ENCODE measurements at places on chromosomes 3 and 15.

DNA sequence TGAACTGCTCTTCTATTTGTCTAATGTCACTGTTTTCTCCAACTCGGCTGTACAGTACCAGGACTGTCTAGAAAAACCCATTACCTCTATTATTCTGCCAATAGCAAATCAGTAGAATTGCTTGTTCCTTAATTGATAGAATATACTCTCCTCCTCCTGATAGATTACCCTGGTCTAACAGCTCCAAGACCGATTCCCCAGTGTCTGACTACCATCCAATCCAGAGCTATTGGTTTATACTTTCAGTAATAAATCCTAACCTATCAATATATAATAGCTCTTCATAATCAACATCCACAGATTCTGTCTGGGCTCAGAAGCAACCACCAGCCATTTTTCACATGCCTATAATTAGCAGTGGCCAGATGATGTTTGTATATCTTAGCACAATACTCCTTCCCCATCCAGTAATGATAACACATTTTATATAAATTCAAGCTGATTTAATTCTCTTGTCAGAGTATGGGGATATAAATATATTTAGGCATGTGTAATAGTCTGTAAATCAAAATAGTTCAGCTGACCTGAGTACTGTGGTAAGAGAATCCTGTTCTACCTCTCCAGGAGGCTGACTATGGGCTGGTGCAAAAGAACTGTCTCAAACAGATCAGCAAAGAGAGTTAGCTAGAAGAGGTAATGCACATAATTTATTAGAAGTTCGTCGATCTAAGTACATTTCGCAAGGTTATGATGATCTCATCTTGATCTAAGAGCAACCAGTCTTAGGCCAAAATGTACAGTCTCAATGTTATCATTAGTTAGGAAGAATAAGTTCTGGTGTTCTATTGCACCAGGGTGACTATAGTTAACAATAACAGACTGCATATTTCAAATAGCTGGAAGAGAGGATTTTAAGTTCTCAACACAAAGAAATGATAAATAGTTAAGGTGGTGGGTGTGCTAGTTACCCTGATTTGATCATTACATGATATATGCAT lies 193.4 kb downstream of the SHOX2 start:
- no peak for DNase-seq

GRCh38 chr15:78408961-78409360 lies 29.1 kb upstream of the IREB2 start:
- no peak for DNase-seq

DNA sequence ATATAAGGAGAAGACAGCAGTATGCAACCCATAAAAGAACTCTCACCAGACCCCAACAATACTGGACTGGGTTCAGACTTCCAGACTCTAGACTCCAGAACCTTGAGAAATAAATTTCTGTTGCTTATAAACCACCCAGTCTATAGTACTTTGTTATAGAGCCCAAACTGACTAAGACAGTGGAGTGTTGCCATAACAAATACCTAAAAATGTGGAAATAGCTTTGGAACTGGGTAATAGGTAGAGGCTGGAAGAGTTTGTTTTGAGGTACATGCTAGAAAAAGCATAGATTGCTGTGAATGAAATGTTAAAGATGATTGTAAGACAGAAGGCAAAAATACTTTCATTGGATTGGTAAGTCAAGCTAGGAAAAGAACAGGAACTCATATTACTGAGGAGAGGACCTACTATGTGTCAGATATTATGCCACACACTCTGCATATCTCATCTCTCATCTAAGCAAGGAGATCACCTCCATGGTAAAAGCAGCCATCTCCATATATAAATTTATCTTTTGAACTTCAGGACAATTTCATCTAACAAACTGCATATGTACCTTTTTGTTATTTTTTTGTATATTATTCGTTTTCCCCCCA lies 67.4 kb upstream of the FNDC3B start:
- no peak for DNase-seq

DNA sequence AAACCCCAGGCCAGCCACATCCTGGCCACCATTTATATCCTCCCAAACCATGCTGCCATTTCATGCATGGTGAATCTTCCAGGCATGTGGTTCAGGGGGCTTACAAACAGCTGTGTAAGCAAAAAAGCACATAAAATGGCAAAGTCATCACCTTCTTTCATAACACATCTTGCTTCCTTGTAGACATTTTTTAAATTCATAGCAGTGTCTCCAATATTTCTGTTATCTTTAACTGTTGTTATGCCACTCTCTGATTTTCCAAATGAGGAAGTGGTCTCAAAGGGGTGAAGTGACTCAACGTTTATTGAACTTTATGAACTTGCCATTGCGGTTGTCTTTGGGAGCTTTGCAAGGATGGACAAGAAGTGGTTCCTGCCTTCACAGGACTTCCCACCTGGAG lies 264.4 kb downstream of the MEX3B start:
- no peak for DNase-seq

GRCh38 chr3:135141160-135141559 lies 346.1 kb downstream of the EPHB1 start:
- no peak for DNase-seq
